ENCODE measurements at places on chromosomes 1 and 21.

DNA sequence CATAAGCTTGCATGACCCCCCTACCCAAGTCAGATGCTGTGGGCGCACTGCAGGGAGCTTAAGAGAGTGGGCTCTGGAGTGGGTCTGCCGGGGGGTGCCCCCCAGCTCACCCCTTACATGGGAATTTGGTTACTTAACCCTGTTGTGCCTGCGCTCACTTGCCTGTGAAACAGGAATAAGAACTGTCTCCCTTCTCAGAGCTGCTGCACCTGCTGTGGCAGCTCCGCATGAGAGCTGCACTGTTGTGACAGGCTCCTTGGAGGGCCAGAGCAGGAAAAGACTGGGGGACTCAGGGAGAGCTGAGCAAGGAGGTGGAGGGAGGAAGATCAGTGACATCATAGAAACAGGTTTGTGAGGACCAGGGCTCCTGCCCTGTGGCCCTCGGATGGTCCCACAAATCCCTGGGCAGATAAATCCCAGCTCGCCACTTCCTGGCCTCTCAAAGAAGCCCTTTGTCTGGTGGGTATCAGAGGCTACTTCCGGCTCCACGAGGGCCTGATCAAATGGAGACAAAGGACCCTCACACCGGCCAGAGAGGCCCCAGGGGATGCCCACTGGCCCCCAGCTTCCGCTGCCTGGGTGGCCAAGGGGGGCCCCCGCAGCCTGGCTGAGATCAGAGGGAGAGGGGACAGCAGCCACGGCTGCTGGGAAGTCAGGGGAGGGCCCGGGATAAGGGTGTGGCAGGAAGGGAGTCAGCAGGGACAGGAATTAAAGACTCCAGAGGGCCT is 28.9 kb upstream of the LAPTM5 start:
- ATAC-seq, result no peak

GRCh38 chr1:121458291-121459048 is 273.7 kb downstream of the SRGAP2C start:
- peak; percentile 98 for ATAC-seq

GRCh38 chr1:245606157-245606725 is 451.5 kb downstream of the KIF26B start:
- ATAC-seq, result no peak

GRCh38 chr1:2787163-2787911 is 14.2 kb downstream of the TTC34 start:
- no peak for ATAC-seq

DNA sequence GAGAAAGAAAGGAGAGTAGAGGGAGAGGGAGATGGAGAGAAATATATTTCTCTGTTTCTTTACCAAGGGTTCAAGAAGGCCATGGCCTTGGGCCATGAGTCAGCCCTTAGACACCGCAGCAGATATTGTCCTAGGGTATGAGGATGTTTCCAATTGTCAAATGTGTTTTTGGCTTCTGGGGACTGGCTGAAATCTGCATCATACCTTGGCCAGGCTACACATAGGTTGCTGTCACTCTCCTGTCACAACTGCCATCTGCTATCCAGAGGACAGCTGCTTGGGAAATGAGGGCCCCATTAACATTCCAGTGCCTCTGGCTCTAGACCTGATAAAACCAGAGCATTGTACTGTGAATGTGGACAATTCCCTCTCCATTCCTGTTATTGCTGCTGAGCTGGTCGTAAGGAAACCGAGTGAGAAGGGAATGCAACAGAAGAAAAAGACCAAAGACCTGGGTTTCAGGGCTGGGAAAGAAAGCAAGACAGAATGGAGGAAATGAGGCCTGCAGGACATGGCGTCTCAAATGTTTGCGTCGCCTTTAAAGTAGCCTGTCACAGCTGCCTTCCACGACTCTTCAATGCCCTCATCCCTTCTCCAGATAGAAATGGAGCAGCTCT is 8.8 kb upstream of the PIGC start:
- ATAC-seq, result no peak

DNA sequence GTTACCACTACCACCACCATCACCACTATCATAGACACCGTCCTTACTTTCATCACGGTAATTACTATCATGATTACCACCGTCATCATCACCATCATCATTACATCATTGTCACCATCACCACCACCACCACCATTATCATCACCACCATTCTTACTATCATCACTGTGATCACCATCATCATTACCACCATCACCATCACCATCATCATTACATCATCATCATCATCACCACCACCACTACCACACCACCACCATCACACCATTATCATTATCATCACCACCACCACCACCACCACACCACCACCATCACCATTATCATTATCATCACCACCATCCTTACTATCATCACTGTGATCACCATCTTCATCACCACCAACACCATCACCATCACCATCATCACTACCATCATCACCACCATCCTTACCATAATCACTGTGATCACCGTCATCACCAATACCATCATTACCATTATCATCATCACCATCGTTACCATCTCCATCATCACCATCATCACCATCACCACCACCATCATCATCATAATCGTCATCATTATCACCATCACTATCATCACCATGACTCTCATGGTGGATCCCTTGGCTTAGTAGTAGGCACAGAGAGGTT is 244.4 kb upstream of the C1orf174 start:
- peak; percentile 23 for ATAC-seq

GRCh38 chr1:53341961-53342707 is 14.3 kb upstream of the LRP8 start:
- no peak for ATAC-seq

- ATAC-seq, result no peak
Measured at GRCh38 chr21:31872072-31872451, 758 bp upstream of the HUNK start.

DNA sequence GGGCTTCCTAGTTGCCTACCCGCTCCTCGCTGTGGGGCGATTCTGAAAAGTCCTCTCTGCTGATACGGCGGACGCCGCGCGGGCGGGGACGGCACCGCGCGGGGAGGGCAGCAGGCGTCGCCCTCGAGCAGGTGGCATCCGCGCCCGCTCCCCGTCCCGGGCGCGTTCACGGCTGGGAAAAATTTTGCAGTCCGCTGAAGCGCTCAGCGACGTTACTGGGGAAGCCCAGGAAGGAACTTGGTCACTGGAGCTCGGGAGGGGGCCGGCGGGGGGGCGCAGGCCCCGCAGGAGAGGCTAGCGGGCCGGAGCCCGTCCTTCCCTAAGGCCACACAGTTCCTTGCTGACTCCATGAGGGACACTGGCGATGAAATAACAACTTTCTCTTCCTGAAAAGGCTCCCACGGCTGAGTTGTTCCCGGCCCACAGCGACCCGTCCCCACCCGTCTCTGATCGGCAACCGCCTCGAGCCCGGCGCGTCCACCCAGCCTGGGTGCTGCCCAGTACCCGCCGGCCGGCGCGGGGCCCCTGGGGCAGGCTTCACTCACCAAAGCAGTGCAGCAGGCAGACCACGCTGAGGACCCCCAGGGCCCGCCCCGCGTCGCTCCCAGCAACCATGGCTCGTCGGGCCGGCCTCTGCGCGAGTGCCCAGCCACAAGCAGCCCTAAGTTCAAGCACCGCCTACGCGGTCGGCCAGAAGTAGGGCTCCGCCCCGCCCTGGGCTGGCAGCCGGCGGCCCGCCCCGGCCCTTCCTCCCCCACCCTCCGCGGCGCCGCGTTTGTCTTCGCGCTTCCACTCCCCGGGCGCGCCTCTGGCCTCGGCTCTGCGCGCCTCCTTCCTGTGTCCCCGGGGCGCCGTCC is at the start of gene CD58:
Gene CD58 (minus strand): TSS at position 669 of the 857 bp plus-strand sequence. CDS start 54 bp downstream, at position 615.
- ATAC-seq, result peak; percentile 77

DNA sequence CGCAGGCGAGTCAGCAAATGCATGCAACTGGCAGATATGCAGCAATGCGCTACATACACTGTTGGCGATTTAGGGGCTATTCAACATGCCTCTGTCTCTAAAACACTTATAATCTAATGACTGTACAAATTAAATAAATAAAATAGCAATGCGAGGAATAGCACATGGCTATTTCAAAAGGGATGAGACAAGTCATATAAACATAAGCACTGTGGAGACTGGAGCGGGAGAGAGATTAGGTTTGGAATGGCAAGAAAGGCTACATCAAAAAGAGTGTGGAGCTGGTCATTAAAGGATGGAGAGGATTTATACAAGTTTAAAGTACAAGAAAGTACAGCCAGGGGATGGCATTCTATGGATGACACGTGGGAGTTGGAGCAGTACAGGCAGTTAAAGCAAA is 523.5 kb upstream of the CAMK1G start:
- ATAC-seq, result no peak

DNA sequence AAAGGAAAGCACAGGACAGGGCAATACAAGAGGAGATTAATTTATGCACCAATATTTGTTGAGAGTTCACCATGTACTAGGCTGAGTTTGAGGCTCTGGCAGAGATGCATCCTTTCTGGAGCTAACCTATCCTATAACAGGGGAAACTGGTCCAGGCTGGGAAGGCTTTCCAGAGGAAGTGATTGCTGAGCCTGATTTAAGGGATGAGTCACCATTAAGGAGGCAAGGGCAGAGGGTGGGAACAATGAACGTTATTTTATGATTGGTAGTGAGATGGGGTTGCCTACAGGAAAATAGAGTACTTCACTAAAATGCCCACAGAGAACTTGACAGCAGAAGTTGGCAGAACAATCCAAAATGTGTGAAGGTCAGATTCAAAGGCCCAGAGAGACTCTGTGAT is 141.4 kb downstream of the PLPP3 start:
- no peak for ATAC-seq

- no peak for ATAC-seq
Measured at GRCh38 chr1:113333056-113333455, 57.3 kb upstream of the MAGI3 start.

GRCh38 chr21:38249696-38250278 is 7.0 kb upstream of the KCNJ15 start:
- ATAC-seq, result peak; percentile 2

DNA sequence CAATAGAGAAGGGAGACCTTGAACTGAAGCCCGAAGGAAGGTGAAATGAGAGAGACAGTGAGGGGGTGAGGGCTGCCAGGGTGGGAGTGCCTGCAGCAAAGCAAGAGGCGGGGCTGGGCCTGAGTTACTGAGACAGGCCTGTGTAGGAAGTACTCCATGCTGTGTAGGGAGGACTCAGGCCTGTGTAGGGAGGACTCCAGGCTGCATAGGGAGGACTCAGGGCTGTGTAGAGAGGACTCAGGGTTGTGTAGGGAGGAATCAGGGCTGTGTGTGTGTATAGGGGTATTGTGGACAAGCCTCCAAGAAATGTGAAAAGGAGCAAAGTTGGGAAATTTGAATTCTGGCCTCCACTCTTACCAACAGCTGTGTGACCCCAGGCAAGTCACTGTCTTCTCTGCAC is 133.8 kb upstream of the CACNA1E start:
- no peak for ATAC-seq

DNA sequence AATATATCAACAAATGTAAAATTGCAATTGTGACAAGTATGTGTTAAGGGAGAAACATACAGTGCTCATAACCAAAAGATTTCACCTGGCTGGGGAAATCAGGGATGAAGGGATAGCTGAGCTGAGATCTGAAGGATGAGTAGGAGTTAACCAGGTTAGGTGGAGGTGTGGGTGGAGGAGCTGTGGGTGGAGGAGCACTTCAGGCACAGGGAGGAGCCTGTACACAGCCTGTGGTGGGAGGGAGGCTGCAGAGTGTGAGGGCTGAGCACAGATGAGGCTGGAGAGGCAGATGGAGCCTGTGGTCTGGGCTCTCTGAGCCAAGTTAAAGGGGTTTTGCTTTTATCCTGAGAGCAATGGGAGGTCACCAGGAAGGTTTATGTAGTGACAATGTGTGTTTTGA is 111.9 kb downstream of the XCL2 start:
- no peak for ATAC-seq

- no peak for ATAC-seq
Measured at GRCh38 chr1:25090707-25091422, 141.4 kb downstream of the SYF2 start.

DNA sequence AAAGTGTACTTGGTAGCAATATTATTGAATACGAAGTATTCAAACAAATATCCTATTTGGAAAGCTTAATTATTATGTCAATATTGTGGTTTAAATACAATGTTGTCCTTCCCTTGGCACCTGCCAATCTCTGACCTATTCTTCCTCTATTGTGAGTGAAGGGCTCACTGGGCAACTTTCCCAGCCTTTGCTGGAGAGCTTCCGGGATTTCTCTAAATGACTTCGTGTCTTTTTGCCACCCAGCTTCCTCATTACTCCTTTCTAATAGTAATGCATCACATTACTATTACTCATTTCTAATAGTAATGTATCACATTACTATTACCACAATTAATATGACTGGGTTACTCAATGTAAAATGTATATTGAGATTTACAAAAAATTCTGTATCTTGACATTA is 880.6 kb downstream of the BRINP3 start:
- no peak for ATAC-seq

GRCh38 chr1:68571454-68572235 is 74.8 kb upstream of the DEPDC1 start:
- no peak for ATAC-seq

DNA sequence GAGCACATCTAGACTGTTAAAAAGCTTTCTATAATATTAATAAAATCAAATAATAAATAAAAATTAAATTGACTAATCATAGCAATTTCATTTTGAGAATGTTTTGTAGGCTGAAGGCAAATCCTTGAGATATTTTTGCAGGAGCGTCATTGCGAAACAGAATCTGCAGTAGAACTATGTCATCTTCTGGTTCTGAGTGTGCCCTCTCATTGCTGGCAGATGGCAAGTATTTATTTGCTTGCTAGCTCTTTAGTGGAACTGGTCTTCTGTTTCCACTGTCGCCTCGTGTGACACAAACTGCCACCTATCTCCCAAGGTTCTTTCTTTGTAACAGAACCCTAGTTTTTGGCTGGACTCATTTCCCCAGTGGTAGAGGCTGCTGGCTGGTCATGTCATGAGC is 19.0 kb upstream of the IRF2BP2 start:
- ATAC-seq, result peak; percentile 69

DNA sequence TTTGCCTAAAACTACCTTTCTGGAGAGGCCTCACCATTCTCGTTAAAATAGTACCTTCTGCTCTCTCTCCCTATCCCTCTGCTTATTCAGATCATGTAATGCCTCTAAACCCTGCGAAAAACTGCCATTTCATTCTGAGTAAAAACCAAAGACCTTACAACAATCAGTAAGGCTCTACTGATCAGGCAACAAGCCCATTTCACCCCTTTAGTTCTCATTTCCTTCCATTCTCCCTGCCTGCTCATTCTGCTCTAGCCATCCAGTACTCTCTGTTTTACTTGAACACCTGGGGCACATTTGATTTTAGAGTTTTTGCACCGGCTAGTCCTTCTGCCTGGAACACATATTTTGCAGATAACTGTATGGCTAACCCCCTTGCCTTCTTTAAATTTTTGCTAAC is 187.8 kb downstream of the COQ8A start:
- ATAC-seq, result no peak

- ATAC-seq, result no peak
Measured at GRCh38 chr1:195867638-195868037, 740.6 kb downstream of the KCNT2 start.

DNA sequence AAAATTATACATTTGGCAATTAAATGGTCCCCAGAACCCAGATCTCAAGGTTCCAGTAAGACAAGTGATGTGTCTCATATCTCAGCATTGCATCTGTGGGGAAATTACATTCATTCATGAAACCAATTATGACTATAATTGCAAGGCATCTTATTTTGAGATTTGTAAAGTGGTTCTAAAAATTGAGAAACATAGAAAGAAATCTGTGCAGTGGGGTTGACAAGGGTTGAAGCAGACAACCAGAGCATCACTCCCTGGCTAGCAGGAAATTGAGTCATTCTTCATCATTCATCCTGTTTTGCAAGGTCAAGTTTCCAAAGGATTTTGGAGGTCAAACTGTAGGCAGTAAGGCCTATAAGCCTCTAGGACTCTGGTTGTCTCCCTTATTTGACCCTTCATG is 25.1 kb upstream of the MROH9 start:
- ATAC-seq, result no peak

Data from activated T-helper 17 cell treated with anti-CD3 and anti-CD28 coated beads, Interleukin-2, amount 50 U/mL, for 72 hours (primary cell).